Anterior cingulate cortex (tissue), 58 donors: ENCODE measurements at places on chromosomes 5 and 9.

DNA sequence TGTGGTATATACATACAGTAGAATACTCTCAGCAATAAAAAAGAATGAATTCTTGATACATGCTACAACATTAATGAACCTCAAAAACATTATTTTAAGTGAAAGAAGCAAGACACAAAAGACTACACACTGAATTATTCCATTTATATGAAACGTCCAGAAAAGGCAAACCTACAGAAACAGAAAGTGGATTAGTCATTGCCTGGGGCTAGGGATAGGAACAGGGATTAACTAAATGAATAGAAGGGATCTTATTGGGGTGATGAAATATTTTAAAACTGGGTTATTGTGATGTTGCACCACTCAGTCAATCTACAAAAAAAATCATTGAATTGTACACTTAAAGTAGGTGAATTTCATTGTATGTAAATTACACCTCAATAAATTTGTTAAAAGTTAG lies 326.7 kb downstream of the PIK3R1 start:
- no peak for DNase-seq

GRCh38 chr5:78288246-78288645 lies 6.3 kb downstream of the AP3B1 start:
- no peak for DNase-seq

- DNase-seq = no peak
Observed at GRCh38 chr5:150410524-150411244, 2.0 kb downstream of the CD74 start.

DNA sequence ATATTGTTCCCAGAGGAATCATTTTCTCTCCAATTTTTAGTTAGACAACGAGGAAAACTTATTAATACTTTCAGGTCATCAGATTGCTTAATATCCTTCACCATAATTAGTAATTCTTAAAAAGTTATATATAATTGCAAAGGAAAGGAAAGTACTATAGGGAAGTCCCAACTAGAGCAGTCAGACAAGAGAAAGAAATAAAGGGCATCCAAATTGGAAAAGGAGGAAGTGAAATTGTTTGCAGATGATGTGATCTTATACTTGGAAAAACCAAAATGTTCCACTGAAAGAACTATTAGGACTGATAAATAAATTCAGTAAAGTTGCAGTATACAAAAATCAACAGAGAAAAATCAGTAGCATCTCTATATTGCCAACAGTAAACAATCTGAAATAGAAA lies 223.5 kb upstream of the MEF2C start:
- no peak for DNase-seq

- no peak for DNase-seq
Observed at GRCh38 chr5:143402017-143402552, 1.4 kb downstream of the NR3C1 start.

GRCh38 chr9:26983340-26983739 lies 22.1 kb downstream of the LRRC19 start:
- DNase-seq = no peak
